ENCODE measurements at places on chromosomes 7 and 10.

- DNase-seq: no peak
These were observed 69.7 kb downstream of the VWA2 start for GRCh38 chr10:114308531-114309363.

- no peak for DNase-seq
These were observed 3.4 kb downstream of the PHF14 start for GRCh38 chr7:10977113-10977512.

GRCh38 chr10:32426186-32426585 is 19.8 kb upstream of the CCDC7 start:
- DNase-seq: no peak

DNA sequence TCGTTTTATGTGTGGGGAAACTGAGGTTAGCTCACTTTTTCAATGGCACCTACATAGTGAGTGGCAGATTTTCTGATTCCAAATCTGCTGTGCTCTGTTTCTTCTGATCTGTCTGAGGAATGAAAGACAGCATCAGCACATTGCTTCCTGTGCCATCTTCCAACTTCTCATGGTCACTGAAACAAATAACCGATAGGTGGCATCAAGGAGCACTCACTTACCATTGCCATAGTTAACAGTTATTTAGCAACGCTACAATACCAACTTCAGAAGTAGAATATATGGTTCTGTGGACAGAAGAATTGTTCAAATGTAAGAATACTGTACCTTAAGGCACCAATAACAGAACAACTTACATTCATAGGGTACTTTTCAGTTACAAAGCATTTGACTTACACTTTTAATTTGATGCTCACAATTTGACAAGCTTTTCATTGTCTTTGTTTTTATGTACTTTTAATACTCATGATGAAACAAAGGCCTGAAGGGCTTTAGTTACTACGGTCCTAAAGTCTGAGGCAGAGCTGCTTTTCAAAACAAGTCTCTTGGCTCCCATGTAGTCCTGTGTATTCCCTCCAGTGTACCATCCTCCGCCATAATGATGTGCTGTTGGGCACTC is 228.9 kb upstream of the TCF7L2 start:
- DNase-seq: peak; percentile 51

- DNase-seq: no peak
These were observed 467.1 kb upstream of the STEAP1 start for GRCh38 chr7:89687211-89687610.

GRCh38 chr7:103630318-103630717 is 184.3 kb upstream of the SLC26A5 start:
- no peak for DNase-seq

GRCh38 chr10:78332657-78333056 is 299.0 kb downstream of the RPS24 start:
- no peak for DNase-seq

- DNase-seq: no peak
These were observed 22.0 kb upstream of the FZD1 start for GRCh38 chr7:91242097-91242844.

DNA sequence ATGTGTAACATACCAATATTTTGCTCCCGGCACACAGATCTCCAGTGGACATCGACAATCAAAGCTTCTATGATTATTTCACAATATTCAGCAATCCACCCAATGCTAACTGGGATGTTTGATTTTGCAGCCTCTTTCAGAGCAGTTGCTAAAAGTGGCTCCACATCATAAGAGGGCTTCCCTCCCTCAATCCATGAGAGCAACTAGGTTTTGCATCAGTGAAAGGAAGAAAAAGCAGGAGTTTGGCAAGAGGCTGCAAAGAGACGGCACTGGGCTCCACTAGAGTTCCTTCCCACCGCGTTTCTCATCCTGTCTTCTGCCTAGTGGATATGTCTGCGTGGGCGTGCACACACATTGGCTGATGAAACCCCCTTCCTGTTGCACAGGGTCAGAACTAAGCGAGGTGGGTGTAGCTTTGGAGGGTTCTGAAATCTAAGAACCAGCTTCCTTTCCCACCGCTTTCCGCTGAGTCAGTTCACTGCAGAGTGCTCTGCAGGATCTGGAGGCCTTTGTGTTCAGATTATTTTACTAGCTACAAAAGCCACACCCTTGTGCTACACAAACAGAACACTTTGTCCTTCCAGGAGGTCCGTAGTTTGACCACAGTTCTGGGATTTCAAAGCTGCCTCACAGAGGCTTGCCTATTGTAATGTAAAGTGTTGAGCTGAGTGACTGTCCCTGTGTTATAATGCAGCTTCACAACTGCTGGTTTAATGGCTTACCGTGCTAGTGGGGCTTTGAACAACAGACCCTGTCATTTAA is 28.1 kb downstream of the ARL4A start:
- peak; percentile 20 for DNase-seq

DNA sequence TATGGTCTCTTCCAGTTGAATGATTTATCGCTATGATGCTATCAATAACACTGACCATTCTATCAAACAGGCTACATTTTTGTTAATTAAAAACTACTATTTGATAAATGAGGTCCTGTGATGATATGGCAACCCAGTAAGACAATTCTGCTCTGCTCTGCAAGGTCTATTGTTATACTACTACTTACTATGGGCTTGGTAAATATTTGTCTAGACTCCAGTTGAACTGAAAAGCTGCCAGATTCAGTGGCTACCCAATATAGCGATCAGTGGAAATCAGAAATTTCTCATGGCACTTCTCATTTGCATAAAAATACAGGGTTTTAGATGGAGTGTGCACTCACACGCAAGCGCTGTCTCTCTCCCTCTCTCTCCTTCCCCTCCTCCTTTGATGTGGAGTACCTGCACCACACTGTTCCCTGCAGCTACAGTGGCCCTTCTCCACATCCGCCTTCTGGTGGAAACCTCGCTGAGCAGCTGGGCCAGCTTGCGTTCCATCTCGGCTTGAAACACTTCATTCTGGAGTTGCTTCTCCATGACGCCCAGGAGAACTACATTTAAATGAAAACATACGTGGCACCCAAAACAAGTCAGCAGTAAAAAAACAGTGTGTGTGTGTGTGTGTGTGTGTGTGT is 77.9 kb downstream of the KIAA1549 start:
- DNase-seq: peak; percentile 81
